ENCODE measurements at places on chromosomes 6 and 20.
A peak's percentile ranks its signal among the peaks of the same experiment; 100 is the strongest.

GRCh38 chr20:12597551-12597950 is 411.2 kb upstream of the SPTLC3 start:
- DNase-seq, result no peak

GRCh38 chr6:52591832-52592231 is 15.0 kb upstream of the TRAM2 start:
- no peak for DNase-seq

- no peak for DNase-seq
Observed at GRCh38 chr6:37029249-37029971, 24.0 kb downstream of the FGD2 start.

GRCh38 chr6:140041056-140041455 is 666.6 kb upstream of the CITED2 start:
- DNase-seq, result no peak

- no peak for DNase-seq
Observed at GRCh38 chr6:72824833-72825232, 203.0 kb downstream of the KCNQ5 start.

DNA sequence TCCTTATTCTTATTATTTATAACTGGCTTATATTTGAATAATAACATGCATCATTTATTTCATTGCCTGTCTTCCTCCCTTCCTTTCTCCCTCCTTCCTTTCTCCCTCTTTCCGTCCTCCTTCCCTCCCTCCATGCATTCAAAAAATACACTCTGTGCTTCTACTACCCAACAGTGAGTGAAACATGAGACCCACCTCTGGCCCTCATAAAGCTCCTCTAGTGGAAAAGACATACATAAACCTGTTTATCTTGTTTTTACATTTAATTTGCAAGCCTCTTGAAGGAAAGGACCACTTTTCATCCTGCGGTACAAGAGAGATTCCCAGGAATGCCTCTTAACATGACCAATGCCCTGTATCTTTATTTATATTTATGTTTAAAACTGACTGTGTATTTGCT is 21.8 kb upstream of the ISM1 start:
- no peak for DNase-seq

- DNase-seq, result no peak
Observed at GRCh38 chr20:7843613-7844012, 96.6 kb downstream of the HAO1 start.

- DNase-seq, result no peak
Observed at GRCh38 chr6:12595161-12595811, 121.3 kb upstream of the PHACTR1 start.

DNA sequence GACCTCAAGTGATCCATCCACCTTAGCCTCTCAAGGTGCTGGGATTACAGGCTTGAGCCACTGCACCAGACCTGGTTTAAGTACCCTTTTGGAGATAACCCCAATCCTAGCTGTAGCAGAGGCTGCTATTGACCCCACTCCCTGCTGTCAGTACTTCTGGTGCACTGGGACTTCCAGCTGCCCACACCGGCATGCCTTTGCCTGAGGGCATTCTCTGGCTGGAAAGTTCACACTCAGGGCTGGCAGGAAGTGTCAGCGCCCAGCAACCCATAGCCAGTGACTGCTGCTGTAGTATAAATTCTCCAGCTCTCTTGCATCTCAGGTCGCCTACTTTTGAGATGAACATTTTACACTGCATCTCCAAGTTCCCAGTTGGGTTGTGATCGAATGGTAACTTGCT is 75.3 kb downstream of the UTRN start:
- no peak for DNase-seq

GRCh38 chr6:166611631-166612030 is 15.4 kb downstream of the RPS6KA2 start:
- no peak for DNase-seq

GRCh38 chr6:91580635-91581034 is 993.8 kb upstream of the MAP3K7 start:
- no peak for DNase-seq

DNA sequence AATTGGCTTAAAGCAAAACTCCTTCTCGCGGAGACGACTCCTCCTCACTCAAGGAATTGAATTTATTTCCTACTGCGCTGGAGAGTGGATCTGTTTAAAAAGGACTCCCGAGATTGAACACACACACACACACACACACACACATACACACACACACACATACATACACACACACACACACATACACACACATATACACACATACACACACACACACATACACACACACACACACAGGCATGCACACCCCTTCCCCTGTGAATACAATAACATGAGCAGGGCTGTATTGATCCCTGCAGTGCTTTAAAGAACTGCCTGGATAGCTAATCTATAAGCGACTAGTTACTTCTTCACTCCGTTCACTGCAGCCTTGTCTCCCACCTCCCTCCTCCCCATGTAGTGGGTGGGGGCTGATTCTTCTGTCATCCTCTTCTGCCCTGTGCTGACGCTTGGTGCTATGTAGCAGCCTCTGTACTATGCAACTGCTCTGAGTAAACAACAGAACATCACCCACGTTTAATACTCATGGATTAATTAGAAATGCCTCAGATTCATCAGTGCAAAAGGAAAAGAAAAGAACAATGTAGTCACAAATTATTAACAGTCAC is 549.0 kb downstream of the CDH26 start:
- DNase-seq, result no peak

DNA sequence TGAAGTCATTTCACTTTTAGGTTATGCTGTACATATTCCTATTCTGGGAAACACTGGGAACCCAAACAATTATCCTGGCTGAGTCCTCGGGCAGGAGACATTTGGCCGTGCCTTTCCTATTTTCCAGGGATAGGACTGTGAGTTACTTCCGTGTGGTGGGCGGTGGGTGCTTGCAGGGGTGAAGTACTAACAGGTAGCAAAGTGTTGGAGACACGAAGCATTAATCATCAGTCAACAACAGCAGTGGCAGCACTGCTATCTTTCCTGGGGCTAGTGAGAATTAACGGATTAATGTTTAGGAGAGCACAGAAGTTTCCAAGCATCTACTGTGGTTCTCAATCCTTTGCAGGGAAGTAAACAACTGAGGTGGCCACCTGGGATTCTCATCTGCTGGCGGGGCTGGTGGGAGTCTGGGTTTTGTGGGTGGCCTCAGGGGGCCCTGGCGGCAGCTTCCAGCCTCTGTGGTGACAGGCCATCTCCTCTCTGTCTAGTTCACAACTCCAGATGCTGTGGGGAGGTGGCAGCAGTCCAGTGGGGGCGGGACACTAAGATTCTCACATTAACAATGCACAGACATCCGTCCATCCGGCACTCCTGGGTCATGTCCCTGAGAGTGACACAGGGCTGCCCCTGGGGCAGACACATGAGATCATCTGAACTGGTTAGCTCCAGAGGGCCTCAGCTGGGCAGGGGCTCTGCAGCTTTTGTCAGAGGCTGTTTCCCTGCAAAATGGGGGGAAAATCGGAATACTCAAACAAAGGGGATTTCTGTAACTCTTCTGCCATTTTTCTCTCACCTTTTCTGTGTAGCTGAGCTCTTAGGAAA is 90.9 kb downstream of the GJA10 start:
- DNase-seq, result peak; percentile 72

- DNase-seq, result no peak
Observed at GRCh38 chr6:42366999-42367352, 84.8 kb downstream of the TRERF1 start.

- no peak for DNase-seq
Observed at GRCh38 chr20:57525328-57526086, 567 bp upstream of the CTCFL start.

DNA sequence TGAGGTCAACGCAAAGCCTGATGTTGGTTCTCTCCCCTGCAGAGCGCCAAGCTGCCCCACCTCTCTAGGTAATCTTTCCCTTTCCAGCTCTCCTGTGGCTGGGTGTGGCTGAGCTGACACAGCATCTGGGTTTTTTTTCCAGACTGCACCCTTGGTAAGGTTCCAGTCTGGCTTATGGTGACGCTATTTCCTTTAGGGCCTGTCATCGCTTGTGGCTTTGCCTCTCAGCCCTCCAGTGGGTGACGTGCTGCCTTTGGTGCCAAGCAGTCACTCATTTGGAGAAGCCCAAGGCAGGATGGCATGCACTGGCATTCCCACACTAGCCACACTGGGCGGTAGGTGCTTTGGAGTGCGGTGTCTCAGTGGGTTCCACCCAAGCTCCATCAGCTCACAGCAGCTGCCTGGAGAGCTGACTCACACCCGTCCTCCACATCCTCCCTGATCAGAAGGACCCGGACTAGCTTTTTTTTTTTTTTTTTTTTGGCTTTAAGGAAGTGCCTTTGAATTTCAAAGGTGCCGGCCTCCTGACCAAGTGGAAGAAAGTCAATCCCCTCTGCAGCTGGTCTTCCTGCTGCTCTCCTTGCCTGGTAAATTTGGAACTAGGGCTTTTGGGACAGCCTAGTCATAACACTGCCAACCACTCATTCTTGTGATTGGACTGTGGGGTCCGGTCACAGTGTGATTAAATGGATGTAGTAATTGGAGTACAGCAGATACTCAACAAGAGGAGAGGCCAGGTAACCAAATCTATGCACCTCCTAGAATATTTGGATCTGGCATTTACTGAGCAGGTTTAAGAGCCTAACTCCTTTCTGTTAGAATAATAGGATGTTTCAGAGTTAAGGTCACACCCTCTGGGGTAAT is 153.6 kb downstream of the CD83 start:
- DNase-seq, result no peak

DNA sequence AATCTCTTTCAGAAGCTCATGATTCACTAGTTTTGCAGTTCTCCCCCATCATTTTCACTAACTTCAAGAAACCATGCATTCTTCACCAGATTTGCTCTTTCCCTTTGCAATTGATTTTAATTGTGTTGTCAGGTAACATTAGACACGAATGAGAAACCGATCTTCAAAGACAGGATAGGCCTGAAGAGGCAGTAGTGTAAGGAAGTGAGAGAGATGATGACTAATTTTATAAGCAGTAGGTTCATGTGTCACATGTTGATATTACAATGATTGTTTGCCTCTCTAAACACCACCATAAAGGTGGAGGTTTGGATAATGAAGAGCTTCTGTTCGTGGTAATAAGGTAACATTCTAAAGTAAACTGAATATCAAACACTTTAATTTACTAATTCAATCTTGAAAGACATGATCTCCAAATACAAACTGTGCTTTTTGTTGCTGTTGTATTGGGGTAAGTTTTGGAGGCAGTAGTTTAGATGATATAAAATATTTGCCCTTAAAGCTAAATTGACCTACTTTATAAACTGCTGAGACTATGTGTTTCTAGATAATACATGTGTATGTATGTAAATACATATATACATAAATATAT is 207.2 kb downstream of the PHACTR1 start:
- DNase-seq, result no peak

- DNase-seq, result no peak
Observed at GRCh38 chr20:40938020-40938419, 90.6 kb upstream of the TOP1 start.

- DNase-seq, result no peak
Observed at GRCh38 chr20:39568109-39568508, 606.0 kb downstream of the DHX35 start.

- DNase-seq, result no peak
Observed at GRCh38 chr6:98924647-98925046, 23.1 kb downstream of the FBXL4 start.

DNA sequence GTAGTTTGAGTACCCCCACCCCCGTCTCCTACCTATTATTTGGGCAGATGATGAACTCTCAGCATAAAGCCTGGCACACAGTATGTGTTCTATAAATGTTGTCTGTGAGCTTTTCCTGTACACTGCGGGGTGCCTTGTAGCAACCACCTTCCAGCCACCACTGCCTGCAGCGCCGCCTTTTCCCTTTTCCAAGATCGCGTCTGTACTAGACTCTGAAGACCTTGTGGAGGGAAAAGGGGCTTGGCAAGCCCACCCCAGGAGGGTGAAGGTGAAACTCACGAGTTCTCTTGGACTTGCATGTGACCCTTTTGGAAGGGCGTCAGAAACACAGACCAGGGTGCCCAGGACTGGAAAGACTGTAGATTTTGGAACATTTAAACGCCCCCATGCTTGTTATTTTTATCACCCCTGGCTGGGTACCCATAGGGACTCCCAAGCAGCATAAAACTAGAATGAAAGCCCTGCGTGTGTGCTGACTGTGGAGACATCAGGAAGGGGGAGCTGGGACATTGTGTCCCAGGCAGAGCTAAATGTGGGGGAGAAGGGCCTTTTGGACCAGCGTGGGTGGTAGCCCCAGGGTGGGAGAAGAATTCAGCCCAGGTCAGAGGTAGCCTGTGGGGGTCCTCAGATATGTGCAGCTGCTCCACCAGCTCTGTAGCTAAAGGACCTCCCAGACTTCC is 8.3 kb downstream of the BAK1 start:
- DNase-seq, result no peak

GRCh38 chr6:39995633-39996032 is 61.4 kb upstream of the MOCS1 start:
- no peak for DNase-seq

DNA sequence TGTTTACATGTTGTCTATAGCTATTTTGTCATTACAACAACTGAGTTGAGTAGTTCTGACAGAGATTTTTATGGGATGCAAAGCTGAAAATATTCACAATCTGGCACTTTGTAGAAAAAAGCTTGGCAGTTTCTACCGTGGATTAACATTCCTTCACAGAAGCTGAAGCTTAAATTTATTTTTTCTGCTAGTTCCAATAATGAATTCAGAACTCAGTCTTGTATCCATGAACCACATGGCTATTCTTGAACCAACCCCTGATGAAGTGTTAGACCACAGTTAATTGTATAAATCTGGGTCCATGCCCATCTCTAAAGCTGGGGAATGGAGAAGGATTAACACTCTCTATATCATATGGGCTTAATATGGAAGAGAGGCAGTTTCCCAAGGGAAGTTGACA is 743.8 kb upstream of the FLRT3 start:
- peak; percentile 23 for DNase-seq

- no peak for DNase-seq
Observed at GRCh38 chr6:20791944-20792343, 257.7 kb downstream of the CDKAL1 start.

DNA sequence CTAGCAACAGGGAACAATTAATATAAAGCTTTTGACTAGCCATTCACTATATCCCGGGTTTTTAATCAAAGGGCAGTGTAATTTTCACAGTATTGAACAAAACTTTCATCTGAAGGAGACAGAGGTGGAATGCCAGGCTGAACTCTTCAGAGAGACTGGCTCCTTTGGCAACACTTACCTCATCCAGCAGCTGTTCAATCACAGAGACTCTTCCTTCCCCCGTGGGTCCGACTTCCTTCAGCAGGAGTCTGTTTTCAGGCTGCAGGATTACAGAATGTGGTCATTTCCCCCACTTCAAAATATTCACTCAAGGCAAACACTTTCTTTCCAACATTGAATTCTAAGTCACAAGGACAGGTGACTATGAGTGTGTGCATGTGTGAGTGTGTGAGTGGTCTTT is 76.6 kb downstream of the DZANK1 start:
- no peak for DNase-seq

DNA sequence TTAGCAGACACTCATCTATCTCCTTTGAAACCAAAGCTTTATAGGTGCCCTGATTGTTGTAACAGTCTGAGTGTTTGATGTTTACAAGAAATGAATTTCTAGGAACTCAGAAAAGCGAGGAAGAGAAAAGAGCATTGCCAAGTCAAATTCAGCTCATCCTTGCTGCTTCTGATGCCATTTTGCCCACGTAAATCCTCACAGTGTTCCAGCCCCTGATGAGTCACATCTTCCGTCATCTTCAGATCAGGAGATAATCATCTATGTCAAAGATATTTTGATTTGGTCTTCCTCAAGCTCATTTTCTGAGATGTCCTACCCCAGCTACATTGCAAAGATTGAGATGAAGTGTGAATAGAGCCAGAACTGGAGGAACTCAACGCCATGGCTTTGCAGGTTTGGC is 426.2 kb downstream of the BMP2 start:
- DNase-seq, result no peak

All from right lung (tissue), 10 donors.